ENCODE measurements at places on chromosomes 5 and 9.

DNA sequence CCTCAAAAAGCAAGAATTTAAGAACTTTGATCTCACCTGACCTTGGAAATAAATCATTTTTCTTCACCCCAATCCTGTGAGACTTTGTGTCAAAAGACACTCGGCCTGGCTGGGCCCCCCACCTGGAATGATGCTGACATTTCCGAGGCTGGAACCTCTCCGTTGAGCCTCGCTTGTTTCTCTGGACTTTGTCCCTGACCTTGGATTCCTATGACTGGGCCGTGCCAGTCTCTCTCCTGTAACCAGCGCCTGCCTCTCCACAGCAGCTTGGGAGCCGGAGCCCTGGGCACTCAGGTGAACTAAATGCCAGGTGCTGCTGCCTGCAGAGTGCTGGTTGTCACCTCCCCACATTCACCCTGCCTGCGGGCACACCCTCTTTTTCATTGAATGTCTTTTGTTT is 62.7 kb downstream of the RETREG1 start:
- no peak for DNase-seq

- DNase-seq: no peak
These were observed 136.9 kb downstream of the ARHGAP26 start for GRCh38 chr5:142906863-142907671.

DNA sequence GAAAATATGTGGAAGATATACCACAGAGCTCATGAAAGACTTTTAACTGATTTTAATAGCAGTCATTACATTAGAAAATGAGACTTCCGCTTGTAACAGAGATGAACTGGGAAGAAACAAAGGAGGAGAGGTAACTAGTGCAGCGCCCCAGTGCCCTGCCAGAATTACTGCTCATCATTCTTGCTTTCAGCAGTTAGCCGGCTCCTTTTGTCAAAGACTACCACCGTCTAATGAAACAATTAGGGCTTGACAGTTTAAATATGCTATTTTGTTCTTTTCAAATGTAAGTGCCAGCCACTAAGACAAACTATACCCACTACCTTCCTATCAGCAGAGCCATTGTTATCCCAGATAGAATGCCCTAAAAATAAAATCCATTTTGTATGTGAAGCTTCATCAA is 328.4 kb downstream of the EFNA5 start:
- no peak for DNase-seq

DNA sequence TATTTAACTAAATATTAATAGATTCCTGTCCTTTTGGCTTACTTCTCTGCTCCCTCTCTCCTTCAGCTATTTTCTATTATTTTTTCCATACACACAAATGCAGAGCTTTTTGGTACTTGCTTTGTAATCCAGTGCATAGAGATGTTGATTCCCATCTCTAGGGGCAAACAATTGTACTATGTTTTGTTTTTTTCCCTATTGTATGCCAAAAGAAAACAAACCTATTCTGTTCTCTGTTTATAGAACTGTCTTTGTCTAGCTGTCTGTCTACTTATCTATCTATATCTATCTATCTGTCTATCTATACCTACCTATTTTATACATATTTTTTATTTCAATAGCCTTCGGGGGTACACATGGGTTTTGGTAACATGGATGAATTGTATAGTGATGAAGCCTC is 121.6 kb upstream of the LIFR start:
- DNase-seq: no peak

DNA sequence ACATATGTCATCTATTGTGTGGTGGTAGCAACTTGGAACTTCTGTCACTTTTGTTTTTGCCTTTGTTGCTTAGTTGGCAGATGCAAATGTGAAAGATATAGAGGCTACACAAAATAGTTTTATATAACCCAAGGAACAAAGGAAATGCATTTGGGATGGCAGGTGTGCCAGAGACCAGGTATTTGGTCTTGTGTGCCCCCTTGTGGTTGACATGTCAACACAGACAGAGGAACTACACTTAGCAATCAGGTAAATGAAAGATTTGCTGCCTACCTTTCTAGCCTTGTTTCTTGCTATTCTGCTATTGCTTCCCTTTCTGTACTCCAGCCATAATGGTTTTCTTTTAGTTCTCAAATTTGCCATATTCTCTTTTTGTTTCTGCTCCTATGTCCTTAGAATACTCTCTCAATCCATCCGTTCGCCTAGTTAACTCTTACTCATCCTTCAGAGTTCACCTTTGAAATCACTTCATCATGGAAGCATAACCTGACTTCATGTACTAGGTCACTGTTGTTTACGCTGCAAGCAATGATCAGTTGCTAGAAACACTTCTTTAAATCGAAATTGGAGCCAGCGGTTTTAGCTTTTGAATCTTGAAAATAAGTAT is 119.5 kb downstream of the TRPM3 start:
- DNase-seq: no peak

GRCh38 chr9:95726756-95727155 is 148.7 kb upstream of the ERCC6L2 start:
- no peak for DNase-seq

DNA sequence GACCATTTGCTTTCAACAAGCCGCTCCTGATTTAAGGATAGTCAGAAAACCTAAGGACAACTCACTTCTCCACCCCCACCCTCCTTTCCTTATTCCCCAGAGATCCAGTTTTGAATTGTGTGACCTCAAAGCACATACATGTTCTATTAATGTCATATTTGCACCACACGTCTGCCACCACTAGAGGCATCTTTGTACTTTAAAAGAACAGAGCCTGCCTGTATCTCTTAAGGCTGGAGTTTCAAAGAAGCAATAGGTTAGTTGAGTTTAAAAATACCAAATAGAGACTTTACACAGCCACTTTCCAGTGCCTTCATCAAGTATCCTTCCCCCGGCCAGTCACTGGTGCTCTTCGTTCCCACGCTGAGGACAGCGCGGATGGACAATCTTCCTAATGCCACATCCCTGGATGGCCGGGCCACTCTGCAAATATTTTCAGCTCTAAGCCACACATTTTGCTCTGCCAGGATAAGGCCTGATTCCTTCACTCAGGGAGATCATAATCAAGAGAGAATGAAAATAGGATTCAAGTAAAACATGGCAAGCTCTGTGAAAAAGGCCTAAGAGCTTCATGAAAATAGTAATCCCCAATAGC is 146.3 kb downstream of the SNCAIP start:
- DNase-seq: no peak
